ENCODE measurements at places on chromosomes 3 and 15.

DNA sequence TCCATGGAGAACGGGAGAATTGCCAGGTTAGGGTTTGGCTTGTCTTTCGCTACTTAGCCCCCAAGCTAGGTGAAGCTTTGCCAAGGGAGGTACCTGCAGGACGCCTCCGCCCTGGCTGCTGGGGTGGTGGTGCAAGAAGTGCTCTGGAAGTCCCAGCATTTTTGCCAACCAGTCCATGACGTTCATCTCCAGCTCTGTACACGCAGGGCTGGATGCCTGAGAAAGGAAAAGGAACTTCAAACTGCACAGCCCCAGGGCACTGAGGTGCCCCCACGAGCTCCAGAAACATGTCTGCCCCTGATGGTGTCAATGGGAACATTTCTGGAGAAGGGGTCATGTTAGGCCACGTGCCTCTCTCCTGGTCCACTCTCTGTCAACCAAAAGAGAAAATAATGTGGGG is 8.2 kb downstream of the HDC start:
- DNase-seq = no peak

GRCh38 chr3:192834428-192834827 is 83.2 kb downstream of the MB21D2 start:
- no peak for DNase-seq

DNA sequence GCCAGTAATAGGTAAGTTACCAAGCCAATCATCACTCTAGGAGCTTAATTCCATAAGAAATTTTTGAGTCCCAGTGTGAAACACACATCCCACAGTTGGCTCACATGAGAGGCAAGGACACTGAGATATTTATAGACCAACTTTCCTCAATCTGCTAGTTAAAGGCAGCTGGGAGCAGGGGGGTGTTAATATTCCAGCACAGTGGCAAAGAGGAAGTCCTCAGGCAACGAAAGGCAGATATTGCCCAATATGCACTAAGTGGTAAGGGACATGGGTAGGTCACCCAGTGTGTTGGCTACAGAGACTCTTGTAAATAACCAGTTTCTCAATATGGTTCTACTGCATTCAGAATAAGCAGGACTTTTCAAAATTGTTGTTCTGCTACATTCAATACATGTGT is 61.0 kb downstream of the TOP2B start:
- no peak for DNase-seq

GRCh38 chr3:169864270-169864669 is 5.5 kb downstream of the LRRC31 start:
- DNase-seq = no peak

GRCh38 chr3:122921791-122922651 is 105.5 kb downstream of the SEMA5B start:
- no peak for DNase-seq

GRCh38 chr3:159675285-159675684 is 313.4 kb upstream of the IL12A start:
- no peak for DNase-seq

GRCh38 chr3:187079090-187080022 is 59.9 kb downstream of the RPL39L start:
- DNase-seq = no peak

GRCh38 chr3:126350502-126351085 is 6.6 kb downstream of the KLF15 start:
- DNase-seq = no peak

- DNase-seq = no peak
Observed at GRCh38 chr15:88878720-88879184, 16.6 kb downstream of the HAPLN3 start.

DNA sequence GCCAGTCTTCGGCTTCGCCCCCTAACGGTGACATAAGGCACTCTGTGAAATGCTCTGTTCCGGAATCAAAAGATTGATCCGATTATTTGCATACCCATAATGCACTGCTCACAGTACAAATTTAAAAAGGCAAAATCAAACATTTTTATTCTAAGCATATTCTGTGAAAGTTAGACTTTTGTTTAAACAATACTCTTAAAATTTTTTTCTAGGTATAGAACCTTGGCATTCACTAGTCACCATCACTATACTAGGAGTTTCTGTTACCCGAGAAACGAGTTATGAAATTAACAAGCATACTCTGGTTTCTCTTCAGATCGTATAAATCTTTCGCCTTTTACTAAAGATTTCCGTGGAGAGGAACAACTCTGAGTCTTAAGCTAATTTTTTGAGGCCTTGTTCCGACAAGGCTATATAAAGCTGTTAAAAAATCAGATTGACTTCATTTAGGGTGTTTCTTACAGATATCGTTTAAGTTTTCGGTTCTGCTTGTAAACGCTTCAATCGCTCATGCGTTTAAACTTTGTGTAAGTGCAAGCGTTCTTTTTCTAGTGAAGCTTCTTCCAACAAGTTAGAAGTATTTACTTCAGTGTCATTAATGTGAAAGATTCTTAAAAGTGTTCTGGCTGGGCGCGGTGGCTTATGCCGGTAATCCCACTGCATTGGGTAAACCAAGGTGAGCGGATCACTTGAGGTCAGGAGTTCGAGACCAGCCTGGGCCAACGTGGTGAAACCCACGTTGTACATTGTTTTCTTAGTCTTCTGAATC is at the start of gene RNU5B-1:
Gene RNU5B-1, plus strand, starts transcription at position 297 of the 769 bp plus-strand sequence.
- peak; percentile 46 for DNase-seq

DNA sequence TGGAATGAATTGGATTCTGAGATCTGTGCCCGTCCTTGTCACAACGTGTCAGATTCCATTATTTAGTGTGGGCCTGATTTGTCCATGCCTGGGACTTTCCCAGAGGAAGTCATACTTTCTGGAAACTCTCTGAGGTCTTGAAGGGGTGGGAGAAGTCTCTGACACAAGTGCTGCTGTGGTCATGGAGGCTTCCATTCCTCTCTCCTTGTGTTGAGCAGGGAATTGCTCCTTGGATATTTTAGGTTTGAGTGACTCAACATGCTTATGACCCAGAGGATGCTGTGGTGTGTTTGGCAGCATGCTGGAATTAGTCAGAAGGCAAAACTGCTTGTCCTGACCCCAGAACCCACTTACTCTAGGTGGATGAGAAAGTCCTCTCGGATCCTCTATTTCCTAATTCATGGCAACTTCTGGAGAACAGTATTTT is 132.1 kb downstream of the LPP start:
- no peak for DNase-seq

DNA sequence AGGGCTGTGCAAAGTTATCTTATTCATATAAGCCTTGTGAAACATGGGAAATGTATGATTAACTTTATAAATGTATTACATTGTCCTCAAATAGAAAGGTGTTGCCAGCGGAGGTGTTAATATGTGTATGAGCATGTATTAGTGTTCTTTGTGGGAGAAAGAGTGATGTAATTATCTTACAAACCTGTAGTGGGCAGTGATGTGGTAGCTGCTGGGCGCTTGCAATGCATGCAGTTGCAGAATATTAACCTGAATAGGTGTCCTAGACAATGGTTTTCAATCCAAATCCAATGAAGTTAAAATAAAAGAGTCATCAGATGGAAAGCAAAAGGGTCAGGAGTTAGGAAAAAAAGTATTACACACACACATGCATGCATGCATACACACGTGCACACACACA is 881.3 kb upstream of the CADM2 start:
- DNase-seq = no peak

- no peak for DNase-seq
Observed at GRCh38 chr15:88920186-88920891, 7.2 kb upstream of the MFGE8 start.

DNA sequence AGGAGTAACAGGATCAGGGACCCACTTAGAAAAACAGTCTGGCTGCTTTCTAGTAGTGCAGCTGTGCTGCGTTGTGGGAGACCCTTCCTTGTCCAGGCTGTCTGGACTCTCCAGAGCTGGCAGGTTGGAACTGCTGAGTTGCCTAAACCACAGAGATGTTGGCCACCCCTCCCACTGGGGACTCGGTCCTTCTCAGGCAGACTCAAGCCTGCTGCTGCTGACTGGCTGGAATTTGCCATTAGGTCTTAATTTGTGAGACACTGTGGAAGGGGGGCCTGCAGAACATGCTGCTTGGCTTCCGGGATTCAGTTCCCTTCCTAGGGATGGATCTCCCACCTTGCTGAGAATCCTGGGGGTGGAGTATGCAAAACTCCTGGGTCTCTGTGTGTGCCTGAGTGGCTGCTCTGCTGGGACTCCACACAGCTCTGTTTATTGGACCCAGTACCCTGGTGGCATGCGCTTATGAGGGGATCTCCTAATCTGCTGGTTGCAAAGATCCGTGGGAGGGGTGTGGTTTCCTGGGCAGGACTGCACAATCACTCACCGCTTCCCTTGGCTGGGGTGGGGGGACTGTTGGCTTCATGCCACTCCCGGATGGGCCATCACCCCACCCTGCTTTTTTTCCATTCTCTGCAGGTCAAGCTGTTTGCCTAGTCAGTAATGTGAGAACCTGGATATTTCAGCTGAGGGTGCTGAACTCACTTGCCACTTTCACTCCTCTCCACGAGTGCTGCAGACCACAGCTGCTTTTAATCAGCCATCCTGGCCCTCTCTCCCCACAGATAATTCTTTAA is 150.5 kb downstream of the CFAP20DC start:
- peak; percentile 2 for DNase-seq

DNA sequence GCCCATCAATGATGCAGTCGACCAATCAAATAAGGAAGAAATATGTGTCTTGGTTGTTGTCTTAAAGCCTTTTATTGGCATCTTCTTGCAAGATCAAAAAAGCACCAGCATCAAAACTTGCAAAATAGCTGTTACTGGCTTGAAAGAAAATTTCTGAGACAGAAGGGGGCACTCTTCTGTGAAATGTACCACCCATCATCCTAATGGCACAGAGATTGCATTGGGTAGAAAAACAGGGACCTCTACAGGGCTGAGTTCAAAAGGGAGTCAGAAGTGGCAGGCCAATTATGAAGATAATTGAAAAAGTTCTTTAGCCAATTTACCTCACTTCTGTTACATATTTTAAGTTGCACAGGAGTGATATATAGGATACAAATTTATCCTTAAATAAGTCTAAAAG is 122.3 kb upstream of the GPR149 start:
- DNase-seq = no peak

DNA sequence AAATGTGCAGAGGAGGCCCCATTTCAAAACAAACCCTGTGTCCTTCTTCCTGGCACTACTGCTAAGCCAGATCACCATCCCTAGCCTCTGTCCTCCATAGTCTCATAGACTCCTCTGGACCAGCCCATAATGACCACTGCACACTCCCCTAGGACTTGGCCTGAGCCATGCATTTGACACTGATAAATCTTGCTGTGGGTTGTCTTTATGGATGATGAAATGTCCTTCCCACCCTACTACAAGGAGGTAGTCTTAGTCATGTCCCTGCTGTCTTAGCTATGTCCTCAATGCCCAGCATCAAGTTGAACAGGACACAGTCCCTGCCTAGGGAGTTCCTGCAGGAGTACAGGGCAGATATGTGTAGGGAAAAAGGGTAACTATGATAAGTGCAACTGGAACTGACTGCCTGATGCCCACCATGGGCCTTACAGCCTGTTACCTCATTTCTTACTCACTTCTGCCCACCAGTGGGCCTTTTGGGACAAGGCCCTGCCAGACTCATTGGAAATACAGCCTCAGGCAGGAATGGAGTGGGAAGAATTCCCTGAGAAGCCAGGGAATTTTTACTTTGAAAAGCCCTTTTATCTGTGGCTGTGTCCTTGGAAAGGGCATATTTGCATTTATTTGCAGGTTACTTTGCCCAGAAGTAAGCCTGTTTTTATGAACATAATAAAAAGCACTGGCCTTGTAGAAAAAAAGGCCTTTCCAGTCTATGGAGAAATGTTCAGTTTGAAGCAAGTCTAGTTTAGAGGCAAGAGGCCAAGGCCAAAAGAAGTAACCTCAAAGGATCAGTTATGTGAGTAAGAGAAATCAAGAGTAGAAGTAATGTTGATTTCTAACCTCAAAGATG is 199.6 kb upstream of the EIF1B start:
- no peak for DNase-seq

DNA sequence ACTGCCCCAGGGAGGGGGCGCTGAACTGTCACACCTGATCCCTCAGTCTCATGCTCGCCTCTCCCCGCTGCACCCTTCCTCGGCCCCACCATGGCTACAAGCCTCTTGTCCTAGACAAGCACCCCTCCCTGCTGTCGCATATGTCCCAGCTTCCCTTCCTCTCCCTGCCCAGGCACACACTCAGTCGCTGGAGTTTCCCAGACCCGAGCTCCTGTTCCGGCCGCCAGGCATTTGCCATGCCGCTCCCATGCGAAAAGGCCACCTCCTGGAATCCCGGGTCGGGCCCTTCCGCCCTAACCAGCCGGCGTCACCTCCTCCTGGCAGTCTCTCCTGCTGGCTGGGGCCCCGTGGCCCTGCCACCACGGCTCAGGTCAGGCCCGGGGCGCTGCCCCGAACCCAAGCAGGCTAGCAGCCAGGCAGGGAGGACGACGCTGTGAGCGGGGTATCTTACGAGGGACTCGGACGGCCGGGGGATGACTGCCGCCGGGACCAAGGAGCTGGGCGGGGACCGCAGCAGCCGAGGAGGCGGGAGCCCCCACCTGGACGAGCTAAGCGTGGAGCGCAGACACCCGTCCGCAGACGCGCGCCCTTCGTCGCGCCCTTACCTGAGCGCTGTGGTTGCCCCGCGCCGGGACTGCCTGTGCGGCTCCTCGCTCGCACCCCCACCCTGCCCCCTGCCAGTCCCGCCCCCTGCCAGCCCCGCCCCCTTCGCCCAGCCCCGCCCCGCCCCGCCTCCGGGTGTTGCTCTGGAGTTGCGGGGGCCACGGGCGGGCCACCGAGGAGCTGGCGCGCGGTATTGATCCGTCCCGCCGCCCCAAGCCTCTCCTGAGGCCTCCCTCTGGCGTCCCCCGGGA is at the start of gene ALS2CL:
Gene ALS2CL, minus strand, starts transcription at position 642 of the 854 bp plus-strand sequence. CDS start 4,239 bp downstream, outside the sequence.
- peak; percentile 54 for DNase-seq

GRCh38 chr3:38124324-38125122 is 12.4 kb downstream of the ACAA1 start:
- DNase-seq = no peak

- DNase-seq = no peak
Observed at GRCh38 chr3:176737480-176738110, 459.7 kb downstream of the TBL1XR1 start.

DNA sequence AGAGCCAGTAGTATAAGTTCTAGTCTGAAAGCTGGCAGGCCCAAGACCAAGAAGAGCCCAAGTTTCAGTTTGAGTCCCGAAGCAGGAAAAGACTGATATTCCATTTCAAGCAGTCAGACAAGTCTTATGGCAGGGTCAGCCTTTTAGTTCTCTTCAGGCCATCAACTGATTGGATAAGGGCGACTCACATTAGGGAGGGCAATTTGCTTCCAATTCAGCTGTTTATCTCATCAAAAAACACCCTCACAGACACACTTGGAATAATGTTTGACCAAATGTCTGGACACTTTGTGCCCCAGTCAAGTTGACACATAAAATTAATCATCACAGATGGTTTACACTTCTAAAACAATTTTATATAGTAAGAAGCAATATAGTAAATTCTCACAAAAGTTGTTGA is 69.7 kb downstream of the UBE2E2 start:
- DNase-seq = no peak

- DNase-seq = no peak
Observed at GRCh38 chr3:168546707-168547106, 451.0 kb upstream of the GOLIM4 start.

- no peak for DNase-seq
Observed at GRCh38 chr3:59512066-59512465, 462.2 kb upstream of the CFAP20DC start.

- no peak for DNase-seq
Observed at GRCh38 chr3:135047061-135047460, 252.0 kb downstream of the EPHB1 start.

Data from stimulated activated CD8-positive, alpha-beta memory T cell treated with anti-CD3 and anti-CD28 coated beads, Interleukin-2, amount 100 ng/mL, for 1 hour (primary cell).